ENCODE measurements at places on chromosomes 1 and 21. TPM values are rescaled to one million over a fixed set of nuclear protein-coding genes. Genes with fewer than 3 reads are reported as not detected.

The TNFRSF4 gene
- not detected for total RNA-seq

The TMEM269 gene
- total RNA-seq: 0.35 TPM

The CELA2A gene
- not detected for total RNA-seq

The LRRC39 gene
- total RNA-seq: 0.39 TPM

The PKP1 gene
- 0.95 TPM for total RNA-seq

The PLA2G5 gene
- total RNA-seq: not detected

The CD2 gene
- total RNA-seq: not detected

The HES3 gene
- total RNA-seq: 67.9 TPM

The LCE2A gene
- not detected for total RNA-seq

The KIF14 gene
- 22.5 TPM for total RNA-seq

The PAQR7 gene
- 7.7 TPM for total RNA-seq

The HCN3 gene
- 6.4 TPM for total RNA-seq

The DMRTA2 gene
- not detected for total RNA-seq

The MMEL1 gene
- not detected for total RNA-seq

The CACNA1S gene
- total RNA-seq: not detected

The CSF3R gene
- total RNA-seq: not detected

The FAM167B gene
- total RNA-seq: 3.2 TPM

The RIPPLY3 gene
- 2.0 TPM for total RNA-seq

The DIRAS3 gene
- total RNA-seq: not detected

The TMEM82 gene
- 0.21 TPM for total RNA-seq

The CACNA1E gene
- total RNA-seq: 2.6 TPM

The ITLN2 gene
- total RNA-seq: 4.7 TPM

The KRTAP10-1 gene
- total RNA-seq: not detected

The TMEM54 gene
- total RNA-seq: 7.3 TPM

The PGLYRP4 gene
- not detected for total RNA-seq

The NPHS2 gene
- total RNA-seq: not detected

The LRRC53 gene
- not detected for total RNA-seq

The XKR8 gene
- total RNA-seq: 14.2 TPM

The IGSF5 gene
- total RNA-seq: 4.4 TPM

The KCNJ15 gene
- not detected for total RNA-seq

The DIO1 gene
- not detected for total RNA-seq

The S100A7A gene
- total RNA-seq: not detected

The SPATA46 gene
- not detected for total RNA-seq

The NMNAT2 gene
- 20.9 TPM for total RNA-seq

The AHCTF1 gene
- total RNA-seq: 44.5 TPM

The GFI1 gene
- total RNA-seq: 0.17 TPM

The TPTE gene
- total RNA-seq: not detected

The NBPF10 gene
- total RNA-seq: 0.36 TPM

The MSH4 gene
- 0.22 TPM for total RNA-seq

The S100A9 gene
- total RNA-seq: not detected

The RGS8 gene
- 0.13 TPM for total RNA-seq

The PPIAL4G gene
- total RNA-seq: not detected

The S100A3 gene
- total RNA-seq: 0.47 TPM

The ITGB2 gene
- total RNA-seq: 0.36 TPM

The SOD1 gene
- total RNA-seq: 192 TPM

All from H1 (cell line).